LoVo (cell line): ENCODE measurements at places on chromosomes 5 and 9.
A peak's percentile ranks its signal among the peaks of the same experiment; 100 is the strongest.

- peak; percentile 67 for DNase-seq
Observed at GRCh38 chr9:6024035-6024554, 8.7 kb upstream of the RANBP6 start.

DNA sequence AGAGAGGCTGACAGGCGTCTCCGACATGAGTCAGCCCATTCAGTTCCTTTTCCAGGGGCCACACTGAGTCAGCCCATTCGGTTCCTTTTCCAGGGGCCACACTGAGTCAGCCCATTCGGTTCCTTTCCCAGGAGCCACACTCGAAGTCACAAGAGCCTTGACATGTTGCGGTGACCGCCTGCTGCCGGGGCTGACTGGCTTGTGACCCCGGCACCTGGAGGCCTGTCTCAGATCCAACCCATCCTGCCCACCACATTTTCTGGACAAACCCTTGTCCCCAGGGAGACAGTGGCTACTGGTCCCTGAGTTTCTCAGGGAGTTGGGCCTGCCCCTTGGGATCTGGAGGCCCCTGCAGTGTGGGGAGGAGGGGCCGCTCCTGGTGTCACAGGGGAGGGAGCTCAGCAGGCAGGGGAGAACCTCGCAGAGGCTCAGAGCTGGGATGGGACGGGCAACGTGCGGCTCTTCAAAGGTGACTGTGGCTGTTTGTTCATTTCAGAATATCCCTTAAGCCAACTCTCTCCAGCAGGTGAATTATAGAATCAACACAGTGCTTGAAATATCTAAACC, 40.5 kb upstream of the LPCAT1 start:
- DNase-seq, result no peak

- DNase-seq, result peak; percentile 68
Observed at GRCh38 chr9:36928670-36929349, 105.3 kb downstream of the PAX5 start.

GRCh38 chr9:73869264-73869663, 627.9 kb upstream of the RORB start:
- DNase-seq, result peak; percentile 64

GRCh38 chr5:170632985-170633234, 129.1 kb downstream of the KCNIP1 start:
- peak; percentile 51 for DNase-seq
